GM23338 (cell line): ENCODE measurements at places on chromosomes 13 and 19. TPM values are rescaled to one million over a fixed set of nuclear protein-coding genes. Genes with fewer than 3 reads are reported as not detected.

EPS8L1 gene
- total RNA-seq = 40.6 and 47.5 TPM in 2 replicates

HAUS8 gene
- total RNA-seq = 10.6 and 11.1 TPM in 2 replicates

CPT1C gene
- total RNA-seq = 46.8 and 63.4 TPM in 2 replicates

TMEM161A gene
- total RNA-seq = 59.3 and 59.5 TPM in 2 replicates

DNA sequence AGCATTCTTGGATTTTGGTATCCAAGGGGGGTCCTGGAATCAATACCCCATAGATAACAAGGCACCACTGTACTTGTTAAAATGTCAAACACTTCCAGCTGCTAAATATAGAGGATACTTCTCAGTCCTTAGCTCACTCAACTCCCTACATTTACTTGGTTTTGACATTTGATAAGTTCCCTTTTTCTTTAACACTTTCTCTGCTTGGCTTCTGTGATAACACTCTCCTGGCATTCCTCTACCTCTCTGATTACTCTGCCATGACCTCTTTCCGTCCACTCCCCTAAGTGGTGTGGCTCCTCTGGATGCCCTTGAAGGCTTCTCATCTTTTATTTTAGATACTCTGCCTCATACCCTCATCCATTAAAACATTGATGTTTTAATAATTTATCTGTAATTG, 65.2 kb downstream of the MICU2 start:
- H3K4me3 ChIP-seq = no peak overlapping the region
- no peak for DNase-seq
- no peaks in the 10 kb centered on the region for H3K27me3 ChIP-seq

DNA sequence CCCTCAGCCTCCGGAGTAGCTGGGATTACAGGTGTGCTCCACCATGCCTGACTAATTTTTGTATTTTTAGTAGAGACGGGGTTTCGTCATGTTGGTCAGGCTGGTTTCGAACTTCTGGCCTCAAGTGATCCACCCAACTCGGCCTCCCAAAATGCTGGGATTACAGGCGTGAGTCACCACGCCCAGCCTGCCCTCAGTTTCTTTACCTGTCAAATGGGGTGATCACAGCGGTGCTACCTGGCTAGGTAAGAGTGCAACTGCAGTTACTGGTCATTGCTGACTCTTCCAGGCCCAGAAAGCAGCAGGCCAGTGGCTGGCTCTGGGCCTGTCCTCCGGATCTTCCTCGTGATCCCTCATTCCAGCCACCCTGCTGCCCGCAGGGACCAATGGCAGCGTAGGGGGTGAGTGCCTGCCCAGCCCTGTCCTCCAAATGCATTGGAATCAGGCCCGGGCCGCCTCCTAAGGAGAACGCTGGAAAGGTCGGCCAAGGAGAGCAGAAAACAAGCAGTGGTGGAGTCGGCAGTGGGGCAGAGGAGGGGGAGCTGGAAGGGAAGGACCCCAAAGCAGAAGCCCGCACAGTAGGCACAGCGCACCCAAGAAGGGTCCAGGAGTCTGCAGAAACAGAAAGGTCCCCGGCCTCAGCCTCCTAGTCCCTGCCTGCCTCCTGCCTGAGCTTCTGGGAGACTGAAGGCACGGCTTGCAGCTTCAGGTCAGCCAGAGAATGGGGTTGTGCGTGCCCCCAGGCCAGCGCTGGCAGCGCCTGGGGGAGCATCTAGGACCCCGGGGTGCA, 1.8 kb upstream of the SLC27A1 start:
- peaks cover 24% of the 10 kb centered on the region for H3K27me3 ChIP-seq
- peaks cover 12% of the 10 kb centered on the region for H3K4me1 ChIP-seq
- no peaks in the 10 kb centered on the region for H3K36me3 ChIP-seq
